NCI-H2081 treated with DMSO at 0.1 percent for 48 hours (cell line): ENCODE measurements at places on chromosomes 11 and 22.

DNA sequence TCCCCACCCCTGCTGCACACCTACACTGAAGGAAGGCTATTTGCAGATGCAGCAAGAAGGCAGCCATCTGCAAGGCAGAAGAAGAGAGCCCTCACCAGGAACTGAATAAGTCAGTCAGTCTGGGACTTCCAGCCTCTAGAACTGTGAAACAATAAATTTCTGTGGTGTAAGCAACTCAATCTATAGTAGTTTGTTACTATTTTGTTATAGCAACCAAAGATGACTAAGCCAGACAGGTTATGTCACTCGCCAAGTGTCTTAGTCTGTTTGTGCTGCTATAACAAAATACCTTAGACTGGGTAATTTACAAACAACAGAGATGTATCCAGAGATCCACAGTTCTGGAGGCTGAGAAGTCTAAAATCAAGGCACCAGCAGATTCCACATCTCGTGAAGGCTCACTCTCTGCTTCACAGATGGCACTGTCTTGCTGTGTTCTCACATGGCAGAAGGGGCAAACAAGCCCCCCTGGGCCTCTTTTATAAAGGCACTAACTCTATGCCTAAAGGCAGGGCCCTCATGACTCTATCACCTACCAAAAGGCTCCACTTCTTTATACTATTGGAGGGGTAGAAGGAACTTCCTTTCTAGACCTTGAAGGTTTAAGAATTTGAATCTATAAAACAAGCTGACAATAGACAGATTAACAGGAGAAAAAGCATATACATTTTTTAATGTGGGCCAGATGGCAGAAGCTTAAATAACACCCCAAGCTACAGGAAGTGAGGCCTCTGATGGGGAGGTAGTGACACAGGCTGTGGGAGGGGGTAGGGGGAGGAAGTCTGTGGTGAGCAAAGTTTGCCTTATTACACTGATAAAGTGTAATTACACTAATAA lies 12.3 kb downstream of the APOL6 start:
- no peak for DNase-seq

- no peak for DNase-seq
Measured at GRCh38 chr11:44708523-44709280, 18.1 kb upstream of the TSPAN18 start.

DNA sequence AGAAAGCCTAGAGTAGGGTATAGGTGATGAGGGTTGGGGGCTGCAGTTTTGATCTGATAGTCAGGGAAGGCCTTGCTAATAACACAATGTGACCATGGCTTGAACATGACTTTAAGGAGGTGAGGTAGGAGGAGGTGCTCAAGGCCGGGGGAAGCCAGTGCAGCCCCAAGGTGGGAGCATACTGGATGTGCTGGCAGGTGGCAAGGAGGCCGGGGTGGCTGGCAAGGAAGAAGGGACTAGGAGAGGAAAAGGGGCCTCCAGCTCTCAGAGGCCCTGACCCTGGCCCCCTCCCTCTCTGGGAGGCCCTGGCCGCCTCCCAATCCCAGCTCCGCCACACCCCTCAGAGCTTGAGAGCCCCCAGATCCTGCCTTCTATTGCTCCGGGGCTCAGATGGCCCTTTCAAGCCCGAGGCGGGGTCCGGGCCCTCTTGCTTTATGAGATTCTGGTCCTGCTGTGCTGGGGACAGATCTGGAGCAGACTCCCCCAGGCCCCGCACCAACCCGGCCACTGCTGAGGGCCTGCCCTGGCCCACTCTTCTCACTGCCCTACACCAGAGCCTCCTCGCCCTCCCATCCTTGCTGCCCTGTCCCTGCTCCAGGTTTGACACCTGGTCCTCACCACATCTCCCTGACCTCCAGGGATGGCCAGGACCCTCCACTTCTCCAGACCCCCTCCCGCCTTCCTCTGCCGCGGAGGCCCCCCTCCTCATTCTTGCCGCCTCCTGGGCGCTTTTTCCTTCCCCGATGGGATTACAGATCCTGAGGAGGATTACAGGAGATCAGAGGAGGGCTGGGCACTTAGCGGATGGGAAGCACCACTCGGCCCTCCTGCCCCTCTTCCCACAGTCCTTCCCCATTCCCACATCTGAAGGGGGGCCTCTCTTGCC lies 1.8 kb downstream of the PITPNM1 start:
- DNase-seq = no peak

DNA sequence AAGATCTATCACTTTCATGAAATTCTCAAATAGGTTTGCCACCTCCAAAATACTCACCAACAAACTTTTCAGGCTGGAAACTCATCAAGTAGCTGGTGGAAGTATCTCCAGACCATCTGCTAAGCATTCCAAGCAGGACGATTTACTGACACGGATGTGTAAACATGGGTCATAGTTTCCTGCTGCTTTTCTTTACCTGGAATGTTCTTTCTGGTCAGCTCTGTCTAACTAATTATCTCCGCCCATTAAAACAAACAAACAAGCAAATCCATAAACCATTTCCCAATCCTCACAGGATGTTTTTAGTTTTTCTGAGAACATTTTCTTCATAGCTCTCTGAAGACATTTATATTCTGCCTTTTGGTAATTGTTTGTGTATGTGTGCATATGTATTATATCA lies 397.0 kb downstream of the METTL15 start:
- no peak for DNase-seq

DNA sequence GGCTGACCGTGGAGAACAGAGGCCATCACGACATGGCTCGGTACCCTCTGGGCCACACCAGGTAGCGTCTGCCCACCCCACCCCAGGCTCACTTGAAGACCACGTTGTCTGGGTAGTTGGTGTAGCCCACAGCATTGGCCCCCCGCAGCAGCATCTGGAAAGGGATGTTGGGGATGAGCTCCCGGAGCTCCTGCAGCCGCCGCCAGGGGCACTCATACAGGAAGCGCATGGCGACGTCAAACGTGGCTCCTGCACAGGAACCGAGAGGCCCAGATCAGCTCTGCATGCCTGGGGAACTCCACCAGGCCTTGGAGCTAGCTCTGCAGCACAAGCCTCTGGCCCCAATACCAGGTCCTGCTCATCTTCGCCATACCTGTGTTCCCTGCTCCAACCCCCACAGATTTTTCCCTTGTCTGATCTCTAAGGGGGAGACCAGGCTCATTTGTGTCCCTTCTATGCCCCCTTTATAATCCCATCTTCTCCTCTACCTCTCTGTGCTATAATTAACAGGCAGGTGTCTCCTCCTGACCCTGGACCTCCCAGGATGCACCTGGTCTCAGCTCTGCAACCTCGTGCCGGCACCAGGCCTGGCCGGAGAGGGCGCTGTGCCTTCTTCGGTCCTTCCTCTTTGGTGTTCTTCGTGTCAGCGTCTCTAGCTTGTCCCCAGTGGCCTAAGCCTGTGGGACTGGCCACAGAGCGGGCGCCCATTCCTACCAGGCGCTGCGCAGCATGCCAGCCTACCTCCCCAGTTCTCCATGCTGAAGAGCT lies 5.0 kb upstream of the LRFN4 start:
- no peak for DNase-seq

DNA sequence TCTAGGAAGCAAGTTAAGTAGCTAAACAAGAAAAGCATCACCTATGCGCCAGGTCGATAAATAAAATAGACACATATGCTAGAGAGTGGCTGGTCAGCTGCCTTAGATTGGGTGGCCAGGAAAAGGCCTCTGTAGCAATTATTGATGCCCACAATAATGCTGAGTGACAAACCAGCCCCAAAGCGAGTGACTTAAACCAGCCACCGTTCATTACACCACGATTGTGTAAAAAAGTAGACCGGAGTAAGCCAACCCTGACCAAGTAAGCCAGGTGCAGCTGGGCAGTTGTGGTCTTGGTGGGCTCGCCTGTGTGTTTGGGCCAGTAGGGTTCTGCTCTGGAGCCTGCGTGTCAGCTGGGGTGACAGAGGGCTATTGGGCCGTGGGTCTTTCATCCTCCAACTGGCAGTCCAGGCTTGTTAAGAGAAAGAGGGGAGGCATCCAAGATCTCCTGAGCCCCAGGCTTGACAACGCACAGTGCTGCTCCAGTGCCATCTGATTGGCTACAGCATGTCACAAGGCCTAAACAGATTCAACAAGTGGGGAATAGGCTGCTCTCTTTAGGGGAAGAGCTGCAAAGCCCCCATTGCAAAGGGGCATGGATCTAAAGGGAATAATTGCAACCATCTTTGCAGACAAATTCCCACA lies 100.4 kb upstream of the PARVA start:
- DNase-seq = no peak

- no peak for DNase-seq
Measured at GRCh38 chr11:111696556-111696955, 69.6 kb downstream of the PPP2R1B start.

- DNase-seq = no peak
Measured at GRCh38 chr11:46305295-46305694, 27.8 kb downstream of the CREB3L1 start.

DNA sequence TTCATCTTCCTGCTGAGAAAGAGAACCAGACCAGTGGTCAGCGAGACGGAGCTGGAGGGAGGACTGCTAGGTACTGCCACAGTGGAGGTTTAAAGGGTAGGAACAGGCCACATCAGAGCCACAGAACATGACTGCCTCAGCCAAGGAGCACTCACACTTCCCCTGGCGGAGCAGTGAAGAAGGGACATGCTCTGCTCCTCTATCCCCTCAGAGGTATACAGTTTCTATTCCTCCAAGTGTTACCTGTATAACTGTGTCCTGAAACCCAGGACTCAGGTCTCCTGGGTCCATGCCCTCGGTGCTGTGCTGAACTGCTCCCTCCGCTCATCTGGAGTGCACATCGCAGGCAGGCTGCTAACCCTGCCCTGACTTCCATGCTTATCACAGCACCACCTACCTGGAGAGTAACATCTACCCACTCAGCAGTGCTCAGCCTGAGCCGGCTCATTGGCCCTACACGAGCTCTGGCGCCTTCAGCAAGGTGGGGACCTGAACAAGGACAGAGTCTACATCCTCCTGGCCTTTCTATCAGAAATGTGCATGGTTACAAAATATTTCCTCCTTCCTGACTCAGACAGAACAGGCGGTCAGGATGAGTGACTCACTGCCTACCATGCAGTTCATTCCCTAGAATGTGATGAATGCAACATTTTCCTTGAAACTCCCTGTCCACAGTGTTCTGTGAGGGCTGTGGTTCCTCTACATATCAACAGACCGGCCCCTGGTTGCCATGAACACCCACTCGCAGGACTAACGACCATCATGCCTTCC lies 52.9 kb downstream of the C11orf58 start:
- DNase-seq = no peak

DNA sequence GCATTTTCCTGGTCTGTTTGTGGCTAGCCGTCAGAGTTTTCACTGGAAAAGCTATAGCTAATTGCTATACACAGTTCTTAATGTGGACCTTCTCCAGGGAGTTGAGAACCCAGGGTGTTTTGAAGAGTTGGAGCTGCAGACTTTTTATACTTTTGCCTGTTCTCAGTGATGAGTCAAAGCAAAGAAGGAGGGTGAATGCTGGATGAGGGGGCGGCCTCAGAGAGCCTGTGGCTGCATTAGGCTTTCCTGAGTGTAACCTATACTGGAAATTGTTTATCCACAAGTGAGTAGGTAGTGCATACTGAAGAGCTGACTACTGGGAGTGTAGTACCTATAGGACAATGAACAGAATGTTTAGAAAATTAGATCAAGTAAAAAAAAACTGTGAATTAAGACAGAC lies 79.7 kb upstream of the HORMAD2 start:
- DNase-seq = no peak

DNA sequence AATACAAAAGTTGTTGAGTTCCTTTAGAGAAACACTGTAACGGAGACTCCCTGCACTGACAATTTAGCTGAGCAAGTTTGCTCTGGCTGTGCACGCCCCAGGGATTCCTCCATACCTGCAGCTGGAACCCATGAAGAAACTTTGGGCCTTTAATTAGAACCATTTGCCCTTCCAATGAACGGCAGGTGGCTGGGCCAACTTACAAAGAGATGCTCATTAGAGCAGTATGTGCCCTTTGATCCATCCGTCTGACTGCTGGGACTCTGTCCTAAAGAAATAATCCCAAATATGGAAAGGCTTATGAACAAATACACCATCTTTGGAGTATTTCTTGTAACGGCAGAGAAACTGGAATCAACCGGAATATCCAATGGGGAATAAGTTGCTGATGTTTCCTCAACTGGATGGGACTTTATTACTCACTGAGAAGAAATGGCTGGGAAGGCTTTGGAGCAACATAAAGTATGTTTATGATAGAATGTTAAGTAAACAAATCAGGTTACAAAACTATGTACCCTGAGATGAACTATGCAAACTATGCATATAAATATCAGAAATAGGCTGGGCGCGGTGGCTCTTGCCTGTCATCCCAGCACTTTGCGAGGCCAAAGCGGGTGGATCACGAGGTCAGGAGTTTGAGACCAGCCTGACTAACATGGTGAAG lies 24.4 kb upstream of the FBLN1 start:
- DNase-seq = no peak

- no peak for DNase-seq
Measured at GRCh38 chr11:61756452-61757212, 4.2 kb downstream of the MYRF start.

DNA sequence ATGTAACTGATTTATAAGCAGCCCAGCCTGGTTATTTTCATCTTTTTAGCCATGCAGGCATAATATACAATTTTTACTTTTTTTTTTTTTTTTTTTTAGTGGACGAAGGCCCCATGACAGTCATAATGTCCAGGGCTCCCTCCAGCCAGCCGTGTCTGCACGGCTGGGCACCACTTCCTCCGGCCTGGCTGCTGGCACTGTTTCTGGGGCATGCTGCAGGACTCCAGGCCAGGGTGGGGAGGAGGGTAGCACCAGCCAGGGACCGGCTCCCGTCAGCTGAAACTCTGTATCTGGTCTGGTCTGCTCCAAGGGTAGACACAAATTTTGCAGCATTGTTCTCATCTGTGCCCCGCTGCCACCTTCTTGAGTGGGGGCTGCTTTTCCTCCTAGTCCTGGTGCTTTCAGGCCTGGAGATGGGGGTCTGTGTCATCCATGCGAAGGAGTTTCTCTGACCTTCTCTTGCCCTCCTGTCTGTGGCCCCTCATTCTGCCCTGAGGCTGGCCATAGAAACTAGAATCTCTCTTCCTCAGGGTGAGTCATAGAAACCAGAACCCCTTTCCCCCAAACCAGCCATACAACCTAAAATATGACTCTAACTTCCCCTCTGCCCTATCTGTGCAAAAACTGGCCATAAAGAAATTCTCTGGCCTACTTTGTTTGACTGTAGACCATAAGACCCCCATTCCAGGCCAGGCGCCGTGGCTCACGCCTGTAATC lies 9.2 kb upstream of the RRP7A start:
- DNase-seq = no peak

DNA sequence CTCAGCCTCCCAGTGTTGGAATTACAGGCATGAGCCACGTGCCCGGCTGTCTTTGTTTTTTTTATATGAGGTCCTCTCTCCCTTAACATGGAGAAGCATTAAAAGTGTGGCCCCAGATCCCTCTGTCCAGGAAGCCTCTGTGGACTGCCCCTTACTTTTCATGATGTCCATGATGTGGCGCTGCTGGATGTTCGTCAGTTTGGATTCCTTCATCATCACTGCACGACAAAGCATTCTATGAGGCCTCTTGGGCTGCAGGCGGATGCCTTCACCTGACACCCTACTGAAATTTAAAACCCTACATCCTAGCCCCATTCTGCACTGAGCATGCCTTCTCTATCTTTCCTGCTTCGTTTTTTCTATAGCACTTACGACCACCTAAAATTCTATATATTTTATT lies 2.1 kb downstream of the C22orf23 start:
- no peak for DNase-seq

- DNase-seq = no peak
Measured at GRCh38 chr11:65424205-65425104, 1.9 kb downstream of the NEAT1 start.
